Stimulated activated CD4-positive, alpha-beta T cell treated with anti-CD3 and anti-CD28 coated beads, Interleukin-1b, Interleukin-23, amount 100 ng/mL, for 1 hour (primary cell): ENCODE measurements at places on chromosomes 13 and 19.

- no peak for DNase-seq
These were observed 749 bp upstream of the SHANK1 start for GRCh38 chr19:50720181-50720920.

DNA sequence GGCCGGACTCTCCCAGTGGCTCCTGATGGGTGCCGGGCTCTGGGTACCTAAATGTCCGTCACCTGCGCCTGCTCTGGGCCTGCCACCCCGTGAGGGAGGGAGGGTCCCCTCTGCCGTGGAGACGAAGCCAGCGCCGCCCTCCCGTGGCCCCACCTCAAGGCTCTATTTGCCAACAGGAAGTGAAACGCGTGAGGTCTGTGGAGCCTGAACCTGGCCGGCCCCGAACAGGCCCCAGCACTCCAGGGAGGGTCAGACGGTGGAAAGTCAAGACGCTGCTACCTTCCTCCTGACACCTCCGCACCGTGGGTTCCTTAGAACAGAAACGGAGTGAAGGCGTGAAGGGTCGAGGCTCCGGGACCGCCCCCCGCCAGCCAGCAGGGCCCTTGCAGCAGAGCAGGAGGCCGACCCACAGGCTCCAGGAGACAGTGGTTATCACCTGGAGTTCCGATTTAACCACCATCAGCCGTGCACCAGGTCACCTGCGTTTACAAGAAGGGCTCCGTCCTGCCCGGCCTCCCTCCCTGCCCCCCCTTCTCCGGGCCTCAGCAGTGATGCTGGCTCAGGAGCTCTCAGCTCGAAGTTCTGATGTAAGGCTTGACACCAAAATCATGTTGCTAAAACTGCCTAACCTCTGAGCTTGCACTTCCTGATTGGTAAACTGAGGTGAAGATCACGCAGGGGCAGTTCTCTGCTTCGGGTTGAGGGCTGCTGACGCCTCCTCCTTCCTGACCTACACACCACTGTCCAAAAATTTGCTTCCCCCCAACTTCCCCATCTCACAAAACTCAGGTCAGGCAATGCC is 50.9 kb upstream of the C13orf46 start:
- DNase-seq, result no peak

DNA sequence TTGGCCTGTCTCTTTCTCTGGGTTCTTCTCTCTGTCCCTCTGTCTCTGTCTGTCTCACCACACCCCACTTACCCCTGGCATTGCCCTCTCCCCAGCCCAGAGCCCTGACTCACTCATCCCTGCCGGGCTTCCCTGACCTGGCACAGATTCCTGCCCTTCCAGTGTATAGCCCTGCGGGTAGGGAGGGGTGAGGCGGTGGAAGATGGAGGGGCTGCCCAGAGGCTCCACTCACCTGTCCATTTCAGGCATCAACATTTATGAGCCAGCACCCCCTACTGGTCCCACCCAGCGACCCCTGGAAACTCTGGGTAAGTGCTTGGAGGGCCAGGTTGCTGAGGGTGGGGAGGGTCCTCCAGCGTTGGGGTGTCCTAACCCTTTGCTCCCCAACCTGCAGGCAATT is 1.0 kb downstream of the NCCRP1 start:
- no peak for DNase-seq

GRCh38 chr19:1040476-1041271 is 767 bp downstream of the ABCA7 start:
- peak; percentile 75 for DNase-seq

DNA sequence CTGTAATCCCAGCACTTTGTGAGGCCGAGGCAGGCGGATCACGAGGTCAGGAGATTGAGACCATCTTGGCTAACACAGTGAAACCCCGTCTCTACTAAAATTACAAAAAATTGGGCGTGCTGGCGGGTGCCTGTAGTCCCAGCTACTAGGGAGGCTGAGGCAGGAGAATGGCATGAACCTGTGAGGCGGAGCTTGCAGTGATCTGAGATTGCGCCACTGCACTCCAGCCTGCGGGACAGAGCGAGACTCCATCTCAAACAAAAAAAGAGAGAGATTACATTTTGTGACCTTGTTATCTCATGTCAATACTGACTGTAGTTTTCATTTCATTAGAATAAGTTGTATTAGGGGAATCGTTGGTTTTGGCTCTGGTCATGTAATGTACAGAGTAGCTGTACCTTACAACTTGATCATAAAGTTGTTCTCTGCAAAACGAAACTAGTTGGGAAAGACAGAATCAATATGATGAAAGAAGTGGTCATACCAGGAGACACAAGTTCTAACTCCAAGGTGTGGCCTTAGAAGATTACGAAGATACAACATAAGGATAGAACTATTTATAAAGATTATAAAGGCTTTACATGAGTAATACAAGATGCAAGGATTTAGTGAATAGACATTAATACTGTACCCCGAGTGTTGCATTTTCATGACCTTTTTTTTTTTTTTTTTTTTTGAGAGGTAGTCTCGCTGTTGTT is 15.3 kb downstream of the TMEM38A start:
- no peak for DNase-seq

- DNase-seq, result no peak
These were observed 309.2 kb downstream of the LIG4 start for GRCh38 chr13:107906131-107906530.

- DNase-seq, result no peak
These were observed 25.3 kb downstream of the CLEC4M start for GRCh38 chr19:7788178-7788932.

- no peak for DNase-seq
These were observed 142.1 kb upstream of the VSTM2B start for GRCh38 chr19:29383696-29384095.

DNA sequence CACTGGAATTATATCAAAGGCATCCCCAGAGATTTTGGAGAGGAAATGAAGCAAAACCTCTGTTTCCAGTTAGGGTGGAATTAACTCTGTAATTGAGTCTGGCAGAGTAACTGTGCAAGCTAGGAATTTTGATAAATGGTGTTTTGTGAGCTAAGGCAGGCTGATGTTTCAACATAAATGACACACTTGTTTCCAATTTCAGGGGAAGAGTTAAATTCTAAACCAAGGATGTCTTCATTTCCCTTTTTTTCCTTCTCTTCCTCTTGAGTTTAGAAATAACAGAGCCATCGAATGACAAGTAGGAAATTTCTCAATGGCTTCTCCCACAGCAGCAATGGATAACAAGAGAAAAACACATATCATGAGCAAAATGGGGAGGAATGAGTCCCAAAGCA is 131.2 kb downstream of the IRS2 start:
- DNase-seq, result no peak

DNA sequence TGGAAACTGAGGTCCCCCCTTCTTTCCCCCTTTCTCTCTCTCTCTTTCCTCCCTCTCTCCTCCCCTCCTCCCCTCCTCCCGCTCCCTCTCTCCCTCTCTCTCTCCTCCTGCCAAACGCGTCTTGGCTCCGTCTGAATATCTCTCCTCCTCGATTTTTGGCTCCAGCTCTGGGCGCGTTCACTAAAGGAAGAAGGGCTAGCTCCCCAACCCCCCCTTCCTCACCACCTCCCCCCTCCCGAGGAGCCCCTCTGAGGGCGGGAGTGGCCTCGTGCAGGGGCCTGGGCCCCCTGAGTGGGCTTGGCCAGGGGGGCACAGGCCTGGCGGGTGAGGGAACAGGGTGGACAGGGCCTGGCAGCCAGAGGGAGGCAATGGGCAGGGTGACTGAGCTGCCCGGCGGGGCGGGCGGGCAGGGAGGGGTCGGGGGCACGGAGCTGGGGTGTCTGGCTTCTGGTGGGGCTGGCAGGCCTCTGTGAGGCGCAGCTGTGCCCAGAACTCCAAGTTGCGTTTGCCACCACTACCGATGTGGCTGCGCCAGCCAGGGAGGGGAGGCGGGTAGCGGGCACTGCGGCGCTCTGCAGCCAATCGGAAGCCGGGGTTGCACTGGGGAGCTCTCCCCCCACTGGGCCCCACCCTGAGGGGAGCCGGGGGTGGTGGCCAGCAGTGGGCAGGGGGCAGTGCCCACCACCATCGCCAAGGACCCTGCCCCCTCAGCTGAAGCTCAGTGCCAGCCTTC is 7.1 kb downstream of the NFIX start:
- DNase-seq, result no peak

- no peak for DNase-seq
These were observed 7.0 kb upstream of the POMP start for GRCh38 chr13:28651810-28652401.

DNA sequence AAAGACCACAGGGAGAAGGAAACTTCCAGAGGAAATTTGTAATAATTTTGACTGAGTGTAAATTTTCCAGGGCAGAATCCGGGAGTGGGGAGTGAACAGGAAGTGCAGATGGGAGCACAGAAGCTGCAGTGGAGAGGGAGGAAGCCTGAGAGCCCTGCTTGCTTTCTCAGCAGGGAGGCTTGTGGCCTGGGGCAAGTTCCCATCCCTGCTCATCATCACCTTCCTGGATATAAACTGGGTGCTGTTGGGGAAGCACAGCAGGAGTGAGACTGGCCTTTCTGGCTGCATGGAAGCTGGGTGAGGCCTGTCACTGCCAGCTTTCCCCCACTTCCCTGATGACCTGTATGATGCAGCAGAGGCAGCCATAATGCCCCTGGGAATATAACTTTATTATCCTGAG is 532.9 kb downstream of the SLITRK6 start:
- no peak for DNase-seq

- no peak for DNase-seq
These were observed 8.1 kb upstream of the NKPD1 start for GRCh38 chr19:45168767-45169351.

- no peak for DNase-seq
These were observed 47.9 kb upstream of the POMP start for GRCh38 chr13:28610996-28611395.

GRCh38 chr19:3618811-3619630 is 7.6 kb downstream of the CACTIN start:
- no peak for DNase-seq

- peak; percentile 21 for DNase-seq
These were observed at the start of gene SLC8A2 for GRCh38 chr19:47471733-47472457. SLC8A2 (minus strand) TSS chr19:47471893; CDS start chr19:47466403, 5,490 bp downstream.

DNA sequence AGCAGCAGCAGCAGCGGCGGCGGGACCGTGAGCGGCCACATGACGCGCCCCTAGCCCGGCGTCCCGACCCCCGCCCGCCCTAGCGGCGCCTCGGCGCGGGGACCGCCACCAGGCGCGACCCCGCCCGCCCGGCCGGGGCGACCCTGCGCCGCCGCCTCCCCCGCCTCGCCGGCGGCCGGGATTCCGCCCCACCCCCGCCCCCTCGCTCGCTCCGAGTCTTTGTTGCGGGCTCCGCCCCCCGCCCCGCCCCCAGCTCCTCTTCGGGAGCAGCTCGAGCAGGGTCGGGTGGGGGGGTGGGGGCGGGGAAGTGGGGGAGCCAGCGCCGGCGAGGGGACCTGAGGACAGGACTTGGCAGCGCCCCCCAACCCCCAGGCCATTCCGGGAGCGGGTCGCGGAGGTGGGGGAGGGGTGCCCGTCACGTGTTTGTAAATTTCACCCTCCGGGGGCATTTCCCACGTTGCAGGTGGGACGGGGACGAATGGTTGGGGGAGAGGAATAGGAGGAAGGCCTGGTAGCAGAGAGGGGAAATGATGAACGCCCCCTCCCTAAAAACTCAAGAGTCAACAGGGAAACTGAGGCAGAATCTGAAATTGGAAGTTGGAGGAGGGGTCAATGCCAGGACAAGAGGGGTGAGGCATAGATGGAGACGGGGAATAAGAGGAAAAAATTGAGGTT is at the start of gene OLFM2:
Gene OLFM2, minus strand, starts transcription at position 190 of the 675 bp plus-strand sequence. Its CDS starts 149 bp downstream, at position 41.
- no peak for DNase-seq

DNA sequence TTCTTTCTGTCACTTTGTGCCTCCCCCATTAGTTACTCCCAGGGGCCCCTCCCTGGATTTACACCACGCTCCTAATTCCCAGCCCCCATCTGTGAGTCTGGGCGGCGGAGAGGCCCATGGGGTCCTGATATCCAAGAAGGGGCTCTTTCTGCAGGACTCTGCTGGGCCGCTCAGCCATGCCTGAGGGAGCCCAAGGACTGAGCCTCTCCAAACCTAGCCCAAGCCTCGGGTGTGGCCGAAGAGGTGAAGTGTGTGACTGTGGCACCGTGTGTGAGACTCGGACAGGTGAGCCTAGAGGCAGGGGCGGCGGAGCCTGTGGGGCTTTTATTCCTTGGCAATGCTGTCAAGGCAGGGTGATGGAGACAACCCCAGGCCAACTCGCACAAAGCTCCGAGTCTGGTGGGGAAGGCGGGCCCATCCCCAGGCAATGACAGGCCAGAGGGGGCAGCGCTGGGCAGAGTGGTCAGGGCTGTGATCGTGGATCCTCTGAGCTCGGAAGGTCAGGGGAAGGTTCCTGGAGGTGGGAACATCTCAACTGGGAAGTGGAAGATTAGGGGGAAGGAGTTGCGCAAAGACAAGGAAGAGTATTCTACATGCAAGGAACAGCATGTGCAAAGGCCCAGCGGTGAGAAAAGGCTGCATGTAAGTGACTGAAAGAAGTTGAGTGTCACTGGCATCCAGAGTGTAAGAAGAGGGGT is 1.6 kb downstream of the PLEKHG2 start:
- DNase-seq, result no peak

DNA sequence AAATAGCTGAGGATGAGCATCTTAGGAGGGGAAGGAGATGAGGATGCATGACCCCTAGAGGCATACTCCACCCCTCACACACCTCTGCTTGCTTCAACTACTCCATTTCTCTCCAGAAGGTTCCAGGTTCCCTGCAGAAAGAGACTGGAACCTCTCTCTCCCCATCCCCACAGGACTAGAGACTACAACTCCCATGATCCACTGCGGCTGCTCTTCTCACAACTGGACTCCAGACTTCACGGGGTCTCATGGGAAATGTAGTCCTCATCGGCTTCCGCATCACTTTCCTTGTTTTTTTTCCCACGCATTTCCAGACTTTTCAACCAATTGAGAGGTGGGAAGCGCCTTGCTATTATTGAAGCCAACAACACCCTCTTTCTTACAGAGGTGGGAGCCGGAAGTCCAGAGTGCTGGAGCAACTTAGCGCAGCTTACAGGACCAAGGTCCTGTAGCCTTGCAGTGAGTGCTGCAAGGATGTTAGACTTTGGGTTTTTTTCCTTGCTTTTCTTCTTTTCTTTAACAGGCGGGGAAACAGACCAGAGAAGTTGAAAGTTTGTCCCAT is 13.9 kb upstream of the CACNG6 start:
- peak; percentile 44 for DNase-seq

GRCh38 chr19:9966448-9966847 is 30.1 kb upstream of the OLFM2 start:
- DNase-seq, result no peak

DNA sequence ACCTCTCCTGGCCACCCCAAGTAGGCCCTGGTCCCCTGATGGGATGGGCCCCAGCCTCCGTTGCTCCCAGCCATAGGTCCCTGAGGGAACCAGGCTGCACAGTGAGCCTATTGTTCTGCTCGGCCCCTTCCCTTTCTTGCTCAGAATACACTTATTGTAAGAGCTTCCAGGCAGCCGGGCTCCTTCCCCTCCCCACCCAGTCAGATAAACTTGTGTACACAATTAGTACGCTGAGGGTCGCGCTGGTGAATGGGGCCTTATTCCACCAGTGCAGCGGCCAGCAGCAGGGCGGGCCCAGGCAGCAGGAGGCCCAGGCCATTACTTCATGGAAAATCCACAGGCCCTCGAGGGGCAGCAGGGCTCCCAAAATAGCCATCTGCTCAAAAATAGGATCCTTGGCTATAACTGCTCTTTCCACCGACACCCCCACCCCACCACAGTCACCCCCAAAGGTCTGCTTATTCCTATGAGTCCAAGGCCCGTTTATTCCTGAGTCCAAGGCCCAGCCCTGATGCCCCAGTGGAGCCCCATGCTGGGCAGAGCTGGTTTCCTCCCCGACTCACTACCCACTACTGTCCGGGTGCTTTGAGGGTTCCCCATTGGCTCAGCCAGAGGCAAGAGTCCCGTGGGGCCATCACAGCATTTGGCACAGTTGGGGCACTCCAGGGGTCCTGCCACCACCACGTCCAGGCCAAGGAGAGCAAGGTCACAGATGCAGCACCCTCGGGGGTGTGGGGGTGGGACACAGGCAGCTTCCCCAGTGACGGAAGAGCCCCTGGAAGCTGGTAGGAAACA is 22.1 kb downstream of the CAPN12 start:
- no peak for DNase-seq

- no peak for DNase-seq
These were observed 14.3 kb downstream of the PLEKHA4 start for GRCh38 chr19:48854103-48854502.
